ENCODE measurements at places on chromosomes 1 and 21.

GRCh38 chr1:57943365-57943764 lies 519.5 kb upstream of the DAB1 start:
- DNase-seq = no peak

DNA sequence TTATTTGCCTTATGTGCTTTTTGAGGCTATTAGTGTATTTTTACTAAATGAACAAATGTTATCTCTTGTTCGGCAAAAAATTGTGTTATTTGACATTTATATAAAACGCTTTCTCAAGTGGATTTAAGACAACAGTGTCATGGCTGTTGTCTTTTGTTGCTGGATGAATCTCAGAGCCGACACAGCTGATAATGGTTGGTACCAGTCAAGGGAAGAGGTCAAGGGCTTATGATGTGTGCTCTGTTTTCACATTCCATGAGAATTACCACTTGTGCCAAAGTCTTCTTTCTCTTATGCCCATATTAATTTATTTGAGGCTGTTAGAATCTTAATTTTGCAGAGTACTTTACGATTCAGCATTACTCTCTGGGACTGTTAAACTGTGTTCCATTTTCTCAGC lies 17.9 kb upstream of the CD101 start:
- DNase-seq = no peak

DNA sequence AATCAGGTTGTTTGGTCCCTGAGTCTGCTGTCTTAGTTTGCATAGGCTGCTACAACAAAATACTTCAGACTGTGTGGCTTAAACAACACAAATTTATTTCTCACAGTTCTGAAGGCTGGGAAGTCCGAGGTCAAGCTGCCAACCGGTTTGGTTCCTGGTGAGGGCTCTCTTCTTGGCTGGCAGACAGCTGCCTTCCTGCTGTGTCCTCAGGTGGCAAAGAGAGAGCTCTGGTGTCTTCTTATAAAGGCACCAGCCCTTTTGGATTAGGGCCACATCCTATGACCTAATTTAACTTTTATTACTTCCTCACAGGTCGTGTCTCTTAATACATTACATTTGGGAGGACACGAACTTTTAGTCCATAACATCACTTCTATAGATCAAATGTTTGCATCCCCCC lies 89.6 kb upstream of the CD34 start:
- DNase-seq = no peak

DNA sequence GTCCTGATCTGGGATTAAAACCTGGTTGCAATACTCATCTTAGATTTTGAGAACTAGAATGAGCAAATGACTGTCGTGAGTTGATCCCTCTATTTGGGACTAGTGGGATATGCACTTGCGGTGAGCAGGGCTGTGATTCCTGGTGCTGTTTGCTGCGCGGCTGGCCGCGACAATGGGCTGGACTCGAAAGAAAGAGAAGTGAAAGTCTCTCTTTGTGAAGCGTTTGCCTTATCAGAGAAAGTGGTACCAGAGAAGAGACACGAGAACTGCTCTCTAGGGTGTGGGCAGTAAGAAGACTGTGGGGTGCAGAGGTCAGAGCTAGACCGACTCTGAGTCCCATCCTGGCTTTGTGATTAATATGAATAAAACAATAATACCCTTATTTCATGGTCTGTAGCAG lies 8.6 kb downstream of the ST6GALNAC3 start:
- DNase-seq = no peak

DNA sequence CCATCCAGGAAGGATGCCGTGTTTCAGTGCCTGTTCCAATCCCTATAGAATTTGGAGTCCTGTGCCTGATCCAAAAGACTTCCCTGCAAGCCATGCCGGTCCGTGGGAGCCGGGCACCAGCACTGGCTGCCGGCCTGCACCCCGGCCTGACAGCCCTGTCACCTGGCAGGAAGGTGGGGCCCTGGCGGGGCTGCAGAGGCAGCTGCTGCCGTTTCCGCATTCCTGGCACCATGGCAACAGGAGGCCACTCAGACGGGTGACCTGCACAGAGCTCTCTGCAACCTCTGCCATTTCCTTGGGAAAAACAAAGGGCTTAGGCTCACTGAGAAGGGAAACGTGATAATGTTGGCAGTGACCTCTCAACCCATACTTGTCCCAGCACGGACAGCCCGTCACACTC lies 63.2 kb upstream of the TMEM51 start:
- DNase-seq = no peak
